CD8-positive, alpha-beta memory T cell (primary cell): ENCODE measurements at places on chromosomes 6 and 20. TPM values are rescaled to one million over a fixed set of nuclear protein-coding genes. Genes with fewer than 3 reads are reported as not detected.

NT5E gene
- 15.4 TPM for total RNA-seq

LAMA4 gene
- total RNA-seq: not detected

RAB23 gene
- total RNA-seq: 4.7 TPM

CYP39A1 gene
- total RNA-seq: not detected

ZSCAN9 gene
- 5.0 TPM for total RNA-seq

ARFGAP1 gene
- 71.0 TPM for total RNA-seq

RPL10A gene
- 1,737 TPM for total RNA-seq

BACH2 gene
- total RNA-seq: 39.9 TPM

CRISP3 gene
- total RNA-seq: not detected

SLC26A8 gene
- not detected for total RNA-seq

ZNF184 gene
- total RNA-seq: 10.0 TPM

PERP gene
- 8.0 TPM for total RNA-seq

AK9 gene
- 5.6 TPM for total RNA-seq

IYD gene
- total RNA-seq: not detected

HTR1B gene
- total RNA-seq: not detected

LTA gene
- total RNA-seq: 839 TPM

GATA5 gene
- not detected for total RNA-seq

ZNF343 gene
- total RNA-seq: 11.3 TPM

HSPA1L gene
- 3.5 TPM for total RNA-seq

POLR1H gene
- 55.0 TPM for total RNA-seq

VNN1 gene
- not detected for total RNA-seq

SLC24A3 gene
- total RNA-seq: not detected

MYL9 gene
- total RNA-seq: not detected

MATN4 gene
- 0.22 TPM for total RNA-seq

MAP1LC3A gene
- 1.5 TPM for total RNA-seq

RAB44 gene
- not detected for total RNA-seq

PHF20 gene
- total RNA-seq: 54.3 TPM

RBPJL gene
- not detected for total RNA-seq

FBXO9 gene
- 62.7 TPM for total RNA-seq

NKAPL gene
- 0.22 TPM for total RNA-seq
